ENCODE measurements at places on chromosomes 13 and 19.

DNA sequence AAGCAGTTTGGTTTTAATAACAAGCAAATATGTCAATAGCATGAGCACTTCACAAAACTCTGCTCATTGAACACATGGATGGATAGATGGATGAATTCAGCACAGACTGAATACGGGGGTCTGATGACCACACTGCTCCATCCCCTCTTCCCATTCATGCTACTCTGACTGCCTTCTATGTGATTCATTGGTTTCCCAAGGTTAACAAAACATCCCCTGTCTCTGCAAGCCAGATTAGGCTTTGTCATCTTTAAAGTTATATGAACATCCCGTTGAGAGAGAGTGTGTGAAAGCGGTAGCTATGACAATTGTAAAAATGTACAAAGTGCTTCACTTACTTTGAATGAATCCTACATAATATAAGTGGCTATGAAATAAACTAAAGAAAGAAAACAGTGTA, 252.5 kb downstream of the OXGR1 start:
- no peak for DNase-seq

GRCh38 chr13:74644229-74644628, 510.0 kb upstream of the KLF12 start:
- DNase-seq: no peak

DNA sequence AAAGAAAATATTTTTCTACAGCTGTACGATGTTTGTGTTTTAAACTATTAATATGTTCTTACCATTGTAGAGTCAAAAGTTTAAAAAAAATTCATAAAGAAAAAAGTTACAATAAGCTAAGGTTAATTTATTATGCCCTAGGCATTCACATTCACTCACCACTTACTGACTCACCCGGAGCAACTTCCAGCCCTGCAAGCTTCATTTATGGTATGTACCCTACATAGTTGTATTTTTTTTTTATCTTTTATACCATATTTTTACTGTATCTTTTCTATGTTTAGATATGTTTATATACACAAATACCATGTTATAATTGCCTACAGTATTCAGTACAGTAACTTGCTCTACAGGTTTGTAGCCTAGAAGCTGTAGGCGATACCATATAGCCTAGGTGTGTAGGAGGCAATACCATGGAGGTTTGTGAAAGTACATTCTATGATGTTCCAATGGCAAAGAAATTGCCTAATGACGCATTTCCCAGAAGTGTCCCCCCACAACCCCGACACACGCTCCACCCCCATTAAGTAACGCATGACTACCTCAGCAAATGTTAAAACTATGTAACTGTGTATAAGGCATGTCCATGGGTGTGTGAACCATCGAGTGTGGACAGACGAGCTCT, 60.4 kb downstream of the SLITRK6 start:
- DNase-seq: no peak

DNA sequence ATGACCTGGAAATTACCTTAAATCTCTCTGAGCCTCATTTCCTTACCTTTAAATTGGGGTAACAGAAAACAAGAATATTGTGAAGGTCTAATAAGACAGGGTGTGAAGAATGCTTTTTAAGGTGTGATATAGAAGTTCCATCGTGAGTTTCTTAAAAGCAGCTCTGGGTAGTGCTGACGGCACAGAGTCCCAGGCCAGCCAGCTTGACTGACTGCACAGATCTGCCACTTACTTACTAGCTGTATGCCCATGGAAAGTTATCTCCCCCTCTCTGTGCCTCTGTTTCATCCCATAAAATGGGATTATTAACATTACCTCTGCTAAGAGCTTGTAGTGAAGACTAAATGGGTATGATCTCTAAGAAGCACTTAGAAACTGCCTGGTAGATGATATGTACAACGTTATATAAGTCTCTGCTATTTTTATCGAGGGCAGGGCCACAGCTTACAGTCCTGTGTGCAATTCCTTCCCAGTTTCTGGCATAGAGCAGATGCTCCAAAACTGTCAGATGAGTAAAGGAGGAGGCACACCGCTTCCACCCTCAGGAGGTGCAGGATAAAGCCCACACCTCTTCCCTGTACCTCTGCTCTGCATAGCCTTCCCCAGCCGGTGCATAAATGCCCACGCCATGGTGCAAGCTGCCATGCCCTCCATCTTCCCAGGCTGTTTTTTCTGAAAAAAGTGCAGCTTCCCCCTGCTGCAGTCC, 99.6 kb downstream of the MBNL2 start:
- DNase-seq: no peak

DNA sequence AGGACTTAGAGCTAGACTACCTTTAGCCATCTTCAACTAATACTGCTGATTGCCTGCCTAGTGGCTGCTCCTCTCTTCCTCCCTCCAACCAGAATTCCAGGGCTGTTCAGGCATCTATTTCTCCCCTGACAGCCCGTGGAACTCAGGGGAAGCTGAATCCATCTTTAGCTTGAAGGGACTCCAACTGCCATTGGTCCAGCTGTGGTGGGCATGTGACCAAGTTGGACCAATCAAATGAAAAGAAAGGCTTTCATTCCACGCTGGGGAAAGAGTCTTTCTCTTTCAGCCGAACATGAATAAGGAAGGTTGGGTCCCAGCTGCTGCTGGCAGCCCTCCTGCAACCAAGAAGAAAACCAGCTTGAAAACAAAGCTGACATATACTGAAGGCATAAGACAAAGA, 168.5 kb upstream of the OBI1 start:
- DNase-seq: no peak

All from coronary artery (tissue), 2 donors.